ENCODE measurements at places on chromosomes 3 and 15.

DNA sequence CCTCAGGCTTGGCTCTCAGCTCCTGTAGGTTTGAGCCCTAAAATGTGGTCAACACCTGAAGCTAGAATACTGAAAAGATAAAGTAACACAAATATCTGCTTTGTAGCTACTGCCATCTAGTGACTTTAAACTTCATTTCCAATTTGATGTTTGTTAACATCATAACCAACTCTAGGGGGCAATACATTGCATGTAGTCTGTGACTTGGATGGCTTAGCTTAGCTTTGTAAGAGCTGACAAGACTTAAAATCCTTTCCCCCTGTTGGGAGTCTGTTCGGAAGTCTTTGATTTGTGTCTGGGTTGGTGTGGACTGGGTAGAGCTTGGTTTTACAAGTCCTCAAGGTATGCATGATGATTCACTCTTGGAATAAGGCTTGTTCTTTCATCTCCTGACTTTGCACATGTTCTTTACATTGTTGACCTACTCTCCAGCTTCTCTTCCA lies 51.7 kb downstream of the SCN11A start:
- peak; percentile 51 for DNase-seq

DNA sequence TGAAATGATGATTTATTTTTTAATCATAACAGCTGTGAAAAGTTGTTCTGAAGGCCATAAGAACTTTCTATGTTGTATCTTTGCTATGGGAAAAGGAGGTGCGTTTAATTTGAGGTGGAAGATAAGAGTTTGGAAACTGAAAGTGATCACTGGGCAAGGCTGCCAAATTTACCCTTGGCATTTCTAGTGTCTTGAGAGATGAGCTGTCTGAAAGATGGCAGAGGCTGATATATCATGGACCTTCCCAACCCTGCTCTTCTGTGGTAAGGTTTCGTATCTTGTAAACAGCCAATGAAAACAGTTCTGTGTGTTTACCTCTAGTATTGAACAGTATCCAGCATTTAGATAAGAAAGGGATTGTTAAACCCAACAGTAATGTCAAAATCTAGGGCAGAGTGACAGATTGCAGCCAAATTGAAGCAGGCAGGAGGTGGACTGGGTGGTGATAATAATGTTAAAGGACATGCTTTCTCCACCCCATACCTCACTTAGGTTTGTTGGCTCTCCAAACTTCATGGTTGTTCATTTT lies 15.8 kb upstream of the NFKBIZ start:
- DNase-seq, result no peak

DNA sequence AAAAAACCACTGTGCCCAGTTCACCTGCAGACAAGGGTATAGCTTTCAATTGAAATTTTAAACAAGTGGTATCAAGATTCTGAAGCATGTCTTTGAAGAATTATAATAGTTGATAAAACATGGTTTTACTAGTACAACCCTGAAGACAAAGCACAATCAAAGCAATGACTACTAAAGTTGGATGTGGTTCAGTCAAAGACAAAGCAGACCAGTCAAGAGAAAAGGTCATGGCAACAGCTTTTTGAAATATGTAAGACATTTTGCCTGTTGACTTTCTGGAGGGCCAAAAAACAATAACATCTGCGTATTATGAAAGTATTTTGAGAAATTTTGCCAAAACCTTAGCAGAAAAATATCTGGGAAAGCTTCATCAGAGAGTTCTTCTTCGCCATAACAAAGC lies 1393.6 kb downstream of the SI start:
- no peak for DNase-seq

DNA sequence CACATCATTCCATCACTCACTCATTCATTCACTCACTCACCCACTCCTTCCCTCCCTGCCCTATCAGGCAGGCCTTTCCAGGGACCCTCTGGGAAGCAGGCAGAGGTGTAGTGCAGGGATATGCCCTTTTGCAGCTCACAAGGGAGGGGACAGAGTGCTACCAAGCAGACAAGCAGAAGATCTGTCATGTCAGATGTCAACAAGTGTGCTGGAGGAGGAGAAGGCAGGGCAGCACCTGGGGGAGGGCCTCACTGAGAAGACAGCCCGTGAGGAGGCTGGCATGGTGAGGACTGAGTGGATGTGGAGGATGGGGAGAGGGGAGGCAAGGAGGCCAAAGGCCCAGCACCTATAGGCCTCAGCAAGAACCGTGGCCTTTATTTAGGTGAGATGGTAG lies 15.3 kb downstream of the ABTB1 start:
- DNase-seq, result no peak

DNA sequence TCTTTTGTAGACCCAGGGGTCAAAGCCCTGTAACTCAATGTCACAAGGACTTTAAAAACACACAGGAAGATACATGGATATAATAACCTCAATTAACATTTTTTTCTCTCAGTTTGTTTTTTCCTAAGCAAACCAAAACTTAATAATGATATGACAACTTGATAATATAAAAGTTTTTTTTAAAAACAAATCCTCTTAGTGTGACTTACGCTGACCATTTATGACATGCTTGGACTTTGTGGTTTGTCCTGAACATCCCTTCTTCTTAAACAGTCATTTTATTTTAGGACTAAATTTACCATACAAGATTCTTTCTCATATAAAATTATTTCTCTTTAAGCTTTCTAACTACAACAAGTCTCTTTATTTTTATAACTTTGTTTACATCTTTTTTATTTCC lies 25.4 kb upstream of the FAM3D start:
- DNase-seq, result no peak

GRCh38 chr3:164194842-164195241 lies 883.5 kb downstream of the SI start:
- no peak for DNase-seq

DNA sequence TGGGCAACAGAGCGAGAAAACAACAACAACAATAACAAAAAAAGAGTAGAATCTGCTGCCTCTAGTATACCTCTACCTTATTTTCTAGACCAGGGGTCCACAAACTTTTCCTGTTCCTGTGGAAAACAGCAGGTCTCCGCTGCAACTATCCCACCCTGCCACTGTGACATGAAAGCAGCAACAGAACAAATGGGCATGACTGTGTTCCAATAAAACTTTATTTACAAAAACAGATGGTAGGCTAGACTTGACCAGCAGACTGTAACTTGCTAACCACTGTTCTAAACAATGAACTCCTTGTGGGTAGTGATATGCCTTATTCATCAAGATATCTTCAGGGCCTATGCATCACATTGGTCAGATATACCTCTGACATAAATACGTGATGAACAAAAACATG lies 25.3 kb downstream of the POLQ start:
- no peak for DNase-seq

GRCh38 chr3:130748981-130749380 lies 2.4 kb upstream of the PIK3R4 start:
- no peak for DNase-seq

DNA sequence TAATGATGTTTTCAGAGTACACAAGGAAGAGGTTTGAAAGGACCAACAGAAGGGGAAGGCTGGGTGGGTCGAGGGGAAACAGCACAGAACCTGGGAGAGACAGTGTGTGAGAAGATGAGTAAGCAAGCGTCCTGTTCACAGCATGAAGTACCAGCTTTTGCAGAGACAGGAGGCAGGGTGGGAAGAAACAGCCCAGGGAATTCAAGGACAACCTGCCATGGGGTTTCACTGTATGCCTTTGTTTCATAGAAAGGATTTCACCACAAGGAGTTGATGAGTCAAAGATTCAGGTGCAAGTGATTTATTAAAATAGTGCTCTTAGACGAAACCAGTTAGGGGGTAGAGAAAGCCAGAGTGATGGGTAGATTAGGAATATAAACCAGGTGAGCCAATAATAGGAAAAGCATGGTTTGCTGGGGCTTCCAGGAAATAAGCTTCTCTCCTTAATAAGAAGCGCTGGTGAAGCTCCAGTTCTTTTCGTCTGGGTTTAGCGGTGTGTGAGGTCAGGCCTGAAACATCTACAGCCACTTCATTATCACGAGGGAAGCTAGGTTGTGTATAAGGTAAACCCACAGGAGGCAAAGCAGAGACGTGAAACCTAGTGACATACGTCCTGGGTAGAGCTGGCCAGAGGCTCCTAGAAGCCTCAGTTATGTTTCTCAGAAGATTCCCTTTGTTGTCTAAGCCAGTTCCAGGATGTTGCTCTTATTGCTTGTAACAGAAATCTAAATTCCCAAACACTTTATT lies 3.9 kb downstream of the HHLA2 start:
- DNase-seq, result no peak

- no peak for DNase-seq
Observed at GRCh38 chr15:70882361-70882760, 9.9 kb downstream of the THAP10 start.

GRCh38 chr3:114834175-114834940 lies 312.7 kb downstream of the ZBTB20 start:
- no peak for DNase-seq

DNA sequence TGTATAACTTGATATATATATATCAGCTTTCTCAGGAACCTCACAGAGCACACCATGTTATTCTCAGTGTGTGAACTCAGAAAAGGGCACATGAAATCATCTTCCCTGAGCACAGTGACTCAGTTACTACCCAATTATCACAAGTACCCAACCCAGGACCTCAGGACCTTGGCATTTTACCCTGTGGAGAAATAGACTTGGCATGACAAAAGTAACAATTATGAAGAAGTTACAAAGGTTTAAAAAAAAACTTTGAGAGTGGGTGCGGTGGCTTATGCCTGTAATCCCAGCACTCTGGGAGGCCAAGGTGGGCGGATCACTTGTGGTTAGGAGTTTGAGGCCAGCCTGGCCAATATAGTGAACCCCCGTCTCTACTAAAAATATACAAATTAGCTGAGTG lies 52.4 kb downstream of the ONECUT1 start:
- DNase-seq, result no peak

DNA sequence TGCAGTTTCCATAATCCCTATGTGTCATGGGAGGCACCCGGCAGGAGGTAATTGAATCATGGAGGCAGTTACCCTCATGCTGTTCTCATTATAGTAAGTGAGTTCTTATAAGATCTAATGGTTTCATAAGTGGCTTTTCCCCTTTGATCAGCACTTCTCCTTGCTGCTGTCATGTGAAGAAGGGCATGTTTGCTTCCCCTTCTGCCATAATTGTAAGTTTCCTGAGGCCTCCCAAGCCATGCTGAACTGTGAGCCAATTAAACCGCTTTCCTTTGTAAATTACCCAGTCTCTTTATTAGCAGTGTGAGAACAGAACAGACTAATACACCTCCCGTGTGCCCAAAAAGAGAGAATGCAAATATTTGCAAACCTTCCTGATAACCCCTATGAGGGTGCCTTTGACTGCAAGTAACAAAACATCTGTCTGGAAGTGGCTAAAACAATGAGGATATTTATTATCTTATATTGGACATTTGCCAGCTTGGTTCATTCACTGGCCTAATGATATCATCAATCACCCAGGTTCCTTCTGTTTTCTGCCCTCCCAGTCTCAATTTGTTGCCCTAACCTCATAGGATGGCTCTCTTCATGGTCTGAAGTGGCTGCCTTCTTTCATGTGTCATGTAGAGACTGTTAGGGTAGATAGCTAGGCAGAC lies 68.7 kb downstream of the BHLHE40 start:
- DNase-seq, result peak; percentile 93

DNA sequence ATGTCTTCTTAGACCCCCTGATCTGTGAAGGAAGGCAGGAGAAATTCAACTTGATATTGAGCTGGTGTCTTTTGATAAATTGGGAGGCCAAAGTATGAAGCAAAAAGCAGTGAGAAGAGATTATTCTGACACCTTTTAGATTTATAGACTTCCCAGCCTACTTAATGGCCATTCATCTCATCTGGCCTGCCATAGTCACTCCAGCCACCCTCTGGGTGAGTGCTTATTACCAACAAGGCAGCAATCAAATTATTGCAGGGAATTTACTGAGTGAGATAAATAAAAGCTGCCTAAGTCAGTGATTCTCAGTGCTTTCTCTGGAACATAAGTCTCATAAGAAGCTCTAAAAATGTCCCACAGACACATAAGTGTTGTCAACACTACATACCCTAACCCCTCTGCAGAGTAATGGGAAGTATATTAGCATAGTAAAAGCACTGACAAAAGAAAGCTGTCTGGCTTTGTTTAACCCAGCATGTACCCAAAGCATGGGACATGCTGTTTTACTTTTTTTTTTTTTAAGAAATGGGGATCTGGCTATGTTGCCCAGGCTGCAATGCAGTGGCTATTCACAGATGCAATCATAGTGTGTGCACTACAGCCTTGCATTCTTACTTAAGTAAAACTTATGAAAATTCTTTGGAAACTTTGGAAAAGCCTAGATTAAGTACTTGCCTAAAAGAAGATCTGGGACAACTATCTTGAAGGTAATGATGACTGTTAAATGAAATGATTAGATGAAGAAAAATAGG lies 725.3 kb downstream of the TUSC7 start:
- DNase-seq, result no peak

GRCh38 chr3:29384640-29385039 lies 103.8 kb downstream of the RBMS3 start:
- no peak for DNase-seq

DNA sequence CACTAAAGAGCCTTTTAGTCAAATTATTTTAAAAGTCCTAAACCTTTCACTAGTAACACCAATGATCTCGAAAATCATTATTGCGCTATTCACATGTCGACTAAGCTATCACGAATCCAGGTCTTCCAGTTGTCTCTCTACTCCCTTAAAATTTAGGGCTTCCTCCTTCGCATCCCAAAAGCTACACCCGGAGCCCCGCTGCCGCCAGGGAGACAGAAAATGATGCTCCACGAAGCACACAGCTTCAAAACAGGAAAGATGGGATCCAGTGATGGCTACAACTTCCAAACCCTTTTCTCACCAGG lies 253 bp downstream of the IFT80 start:
- no peak for DNase-seq

DNA sequence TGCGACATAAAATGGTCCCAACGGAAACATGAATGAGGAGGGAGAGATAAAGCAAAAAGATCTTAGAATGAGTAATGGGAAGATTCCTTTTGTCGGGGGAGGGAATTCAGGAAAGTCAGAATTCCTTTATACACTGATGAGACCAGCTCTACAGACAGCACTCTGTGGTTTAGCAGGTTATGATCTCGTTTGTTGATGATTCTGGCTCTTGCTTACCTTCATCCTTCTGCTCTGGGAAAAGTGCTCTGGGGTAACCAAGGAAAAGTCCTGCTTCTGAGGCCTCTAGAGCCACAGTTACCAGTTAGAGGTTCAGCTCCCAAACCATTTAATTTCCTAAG lies 150.7 kb upstream of the NR2E3 start:
- no peak for DNase-seq

DNA sequence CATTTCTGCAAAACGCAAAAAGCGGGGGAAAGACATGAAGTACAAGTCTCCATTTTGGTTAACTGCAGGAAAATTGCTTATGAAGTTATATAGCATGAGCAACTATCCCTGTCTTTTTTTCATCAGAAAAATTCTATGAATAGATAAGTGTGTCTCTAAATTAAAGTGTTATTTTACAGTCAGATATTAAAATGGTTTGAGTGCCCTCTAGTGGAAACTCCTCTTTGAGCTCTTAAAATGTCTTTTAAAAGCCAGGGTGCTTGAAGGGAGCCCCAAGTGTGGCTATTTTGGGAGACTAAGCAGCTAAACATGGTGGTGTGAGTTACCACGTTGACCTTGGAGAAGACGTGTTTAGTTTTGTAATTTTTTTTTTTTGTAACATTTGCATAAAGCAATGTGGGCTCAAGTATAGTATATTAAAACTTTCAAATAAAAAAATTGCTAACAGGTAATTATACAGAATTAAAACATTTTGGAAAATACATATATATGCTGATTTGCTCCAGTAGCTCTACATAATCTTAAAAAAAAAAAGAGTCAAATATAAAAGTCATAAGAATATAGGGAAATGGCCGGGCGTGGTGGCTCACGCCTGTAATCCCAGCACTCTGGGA lies 77.2 kb downstream of the PPP2R3A start:
- peak; percentile 29 for DNase-seq
